ENCODE measurements at places on chromosomes 11 and 22.
A peak's percentile ranks its signal among the peaks of the same experiment; 100 is the strongest.

GRCh38 chr11:12148882-12149281 lies 38.5 kb downstream of the MICAL2 start:
- no peak for DNase-seq

GRCh38 chr11:45334836-45335235 lies 48.7 kb upstream of the SYT13 start:
- DNase-seq: no peak

DNA sequence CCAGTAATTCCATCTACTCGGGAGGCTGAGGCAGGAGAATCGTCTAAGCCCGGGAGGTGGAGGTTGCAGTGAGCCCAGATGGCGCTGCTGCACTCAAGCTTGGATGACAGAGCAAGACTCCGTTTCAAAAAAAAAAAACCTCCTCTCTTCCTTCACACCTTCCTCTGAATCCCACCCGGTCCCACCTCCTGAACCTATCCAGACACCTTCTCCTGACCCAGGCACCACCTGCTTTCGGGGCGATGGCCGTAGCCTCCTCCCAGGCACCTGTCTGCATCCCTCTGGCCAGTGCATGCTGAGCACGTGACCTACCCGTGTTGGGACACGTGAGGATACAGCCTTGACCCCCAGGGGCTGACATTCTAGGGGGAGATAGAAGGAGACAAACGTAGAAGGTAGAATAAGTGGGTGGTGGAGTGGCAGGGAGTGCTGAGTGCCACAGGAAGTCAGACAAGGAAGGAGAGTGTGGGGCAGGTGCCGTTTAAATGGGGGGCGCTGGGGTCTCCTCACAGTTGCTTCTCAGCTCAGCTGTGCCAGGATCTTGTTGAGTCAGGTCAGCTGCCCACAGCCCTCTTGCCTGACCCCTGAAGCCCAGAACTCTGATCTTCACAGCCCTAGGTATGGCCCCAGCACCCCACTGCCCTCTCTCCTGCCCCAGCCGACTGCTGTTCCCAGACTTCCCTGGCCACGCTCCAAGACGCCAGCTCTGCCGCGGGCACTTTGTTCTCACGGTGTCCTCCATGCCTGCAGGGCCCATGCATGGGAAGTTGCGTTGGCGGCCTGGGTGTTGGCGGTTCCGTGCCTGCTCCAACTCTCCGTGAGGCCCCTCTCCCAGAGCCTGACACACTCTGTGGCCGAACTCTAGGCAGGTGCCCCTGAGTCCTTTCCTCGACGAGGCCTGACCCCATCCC lies 1.2 kb upstream of the MIOX start:
- DNase-seq: peak; percentile 34

DNA sequence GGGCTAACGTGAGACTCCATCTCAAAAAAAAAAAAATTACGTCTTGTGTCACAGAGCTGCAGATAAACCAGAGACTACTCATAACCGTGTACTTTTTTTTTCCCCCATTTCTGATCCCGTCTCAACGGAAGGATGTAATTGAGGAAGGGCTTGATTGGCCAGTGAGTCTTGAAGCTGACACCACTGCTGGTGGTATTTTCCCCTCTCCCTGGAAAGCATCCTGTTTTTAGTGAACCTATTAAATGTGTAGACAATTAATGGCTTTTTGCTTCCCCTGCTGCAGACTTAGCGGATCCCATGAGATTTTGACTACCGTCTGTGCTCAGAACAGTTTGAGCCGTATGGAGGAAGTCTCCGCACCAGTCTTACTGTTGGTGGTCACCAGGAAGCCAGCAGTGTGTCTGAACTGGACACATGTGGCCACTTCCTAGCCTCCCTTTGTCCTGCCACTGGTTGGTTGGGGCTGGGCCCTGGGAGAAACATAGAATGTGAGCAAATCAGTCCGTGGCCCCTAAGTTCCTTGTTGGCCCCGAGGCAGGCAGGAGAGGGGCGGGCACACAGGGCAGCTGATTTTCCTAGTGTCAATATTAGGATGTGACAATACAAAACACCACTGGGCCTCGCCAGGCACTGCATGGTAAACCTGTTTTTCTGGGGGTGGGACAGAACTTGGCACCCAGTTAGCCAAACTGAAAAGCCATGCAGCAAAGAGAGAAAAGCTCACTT lies 3.1 kb downstream of the BIK start:
- DNase-seq: no peak

DNA sequence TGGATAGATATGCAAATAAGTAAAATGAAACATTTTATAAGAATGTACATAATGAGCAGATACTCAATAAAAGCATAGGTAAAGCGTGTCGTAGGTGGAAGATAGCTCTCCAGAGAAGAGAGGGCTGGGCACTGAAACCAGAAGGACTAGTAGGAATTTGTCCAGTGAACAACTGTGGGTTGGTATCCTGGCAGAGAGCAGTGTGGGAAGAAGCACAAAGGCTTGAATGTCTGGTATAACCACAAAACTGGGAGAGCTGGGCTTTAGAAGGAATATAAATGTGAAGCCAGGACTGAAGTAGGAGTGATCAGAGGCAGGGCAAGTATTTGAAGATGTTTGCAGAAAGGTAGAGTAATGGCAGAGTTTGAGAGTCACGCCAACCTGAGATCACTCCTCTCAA lies 33.1 kb upstream of the CARD16 start:
- DNase-seq: no peak

GRCh38 chr11:69566001-69566400 lies 75.0 kb upstream of the CCND1 start:
- no peak for DNase-seq

- no peak for DNase-seq
Observed at GRCh38 chr22:35559354-35560005, 18.8 kb downstream of the RASD2 start.

DNA sequence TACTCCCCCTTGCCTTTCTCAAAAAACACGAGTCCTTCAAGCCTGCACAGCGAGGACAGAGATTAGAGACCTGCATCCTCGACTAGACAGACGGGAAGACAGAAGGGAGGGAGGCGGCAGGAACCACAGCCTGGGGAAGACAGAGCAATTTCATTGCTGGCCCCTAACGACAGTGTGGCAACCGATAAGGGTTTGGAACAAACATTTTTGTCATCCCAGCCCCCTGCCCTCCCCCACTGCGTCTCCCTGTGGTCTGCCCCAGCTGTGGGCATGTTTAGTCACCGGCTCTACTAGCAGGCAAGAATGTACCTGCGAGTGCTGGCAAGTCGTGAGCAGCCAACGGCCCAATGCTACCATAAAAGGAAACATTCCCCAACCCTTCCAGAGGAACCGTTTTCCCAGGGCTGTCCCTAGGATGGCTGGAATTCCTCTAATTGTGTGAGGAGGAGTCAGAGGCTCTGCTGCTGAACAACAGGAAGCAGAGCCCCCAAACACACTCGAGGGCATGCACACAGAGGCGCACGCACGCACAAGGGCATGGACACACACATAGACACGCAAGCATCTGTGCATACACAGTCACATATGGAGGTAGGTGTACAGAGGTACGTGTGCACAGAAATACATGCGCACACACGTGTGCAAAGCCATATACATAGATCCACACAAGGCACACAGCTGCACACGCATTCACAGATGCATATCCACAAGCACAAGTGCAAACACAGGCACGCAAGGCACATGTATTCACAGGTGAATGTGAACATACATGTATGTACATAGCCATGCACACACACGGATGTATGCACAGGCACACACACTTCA lies 58.3 kb downstream of the MYH9 start:
- DNase-seq: peak; percentile 99

- DNase-seq: no peak
Observed at GRCh38 chr11:124943254-124943616, 7.4 kb upstream of the HEPACAM start.

- no peak for DNase-seq
Observed at GRCh38 chr11:4508886-4509285, 26.4 kb downstream of the OR52K1 start.

DNA sequence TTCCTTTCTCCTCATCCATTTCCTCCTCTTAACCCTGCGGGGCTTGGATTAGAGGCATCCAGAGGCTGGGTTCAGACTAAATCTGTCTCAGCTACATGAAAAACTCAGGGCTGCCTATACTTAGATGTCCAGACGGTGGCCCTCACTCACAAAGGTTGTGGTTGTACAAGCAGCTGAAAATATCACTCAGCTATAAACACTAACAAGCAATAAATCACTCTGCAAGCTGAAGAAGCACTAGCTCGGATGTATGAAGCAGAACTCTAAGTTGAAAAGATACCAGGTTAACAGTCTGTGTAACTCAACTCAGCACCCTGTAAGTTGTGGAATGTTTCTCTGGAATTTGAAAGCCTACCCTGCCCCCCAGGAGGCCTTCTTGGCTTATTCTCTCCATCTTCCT lies 82.9 kb downstream of the EXT2 start:
- no peak for DNase-seq

GRCh38 chr11:36455658-36456111 lies 54.4 kb downstream of the TRAF6 start:
- peak; percentile 100 for DNase-seq

DNA sequence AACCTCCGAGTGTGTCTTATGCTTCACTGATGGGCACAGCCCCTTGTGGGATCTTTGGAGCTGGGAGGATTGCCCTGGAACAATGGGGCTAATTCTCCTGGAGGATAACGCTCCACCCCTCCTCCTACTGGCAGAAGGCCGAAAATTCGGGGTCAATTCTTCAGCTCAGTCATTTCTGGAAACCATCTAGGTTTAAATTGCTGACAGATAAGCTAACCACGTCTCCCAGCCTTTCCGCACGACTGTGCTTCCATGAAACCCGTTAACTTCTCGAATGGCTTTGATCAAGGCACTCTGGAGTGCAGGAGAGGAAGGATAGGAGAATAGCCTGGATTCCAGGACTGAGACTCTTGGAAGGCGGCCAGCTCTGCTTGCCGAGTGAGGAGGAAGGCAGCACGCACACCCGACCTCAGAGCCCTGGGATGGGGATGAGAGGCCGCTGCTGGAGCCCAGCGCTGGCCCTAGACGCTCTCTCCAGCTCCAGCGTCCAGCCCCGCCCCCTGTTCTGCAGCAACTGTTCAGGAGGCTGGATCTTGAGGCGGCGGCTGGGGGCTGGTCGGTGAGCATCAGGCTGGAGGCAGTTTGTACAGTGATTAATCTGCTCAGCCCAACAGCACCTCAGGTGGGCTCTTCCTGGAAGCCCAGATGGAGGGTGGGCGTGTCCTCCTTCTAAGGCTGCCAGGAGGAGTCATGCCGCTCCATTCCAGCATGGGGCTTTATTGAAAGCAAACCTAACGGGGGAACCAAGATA lies 176.7 kb upstream of the NCAM1 start:
- peak; percentile 89 for DNase-seq

Measured in RPMI7951 (cell line).